ENCODE measurements at places on chromosomes 1 and 21.

DNA sequence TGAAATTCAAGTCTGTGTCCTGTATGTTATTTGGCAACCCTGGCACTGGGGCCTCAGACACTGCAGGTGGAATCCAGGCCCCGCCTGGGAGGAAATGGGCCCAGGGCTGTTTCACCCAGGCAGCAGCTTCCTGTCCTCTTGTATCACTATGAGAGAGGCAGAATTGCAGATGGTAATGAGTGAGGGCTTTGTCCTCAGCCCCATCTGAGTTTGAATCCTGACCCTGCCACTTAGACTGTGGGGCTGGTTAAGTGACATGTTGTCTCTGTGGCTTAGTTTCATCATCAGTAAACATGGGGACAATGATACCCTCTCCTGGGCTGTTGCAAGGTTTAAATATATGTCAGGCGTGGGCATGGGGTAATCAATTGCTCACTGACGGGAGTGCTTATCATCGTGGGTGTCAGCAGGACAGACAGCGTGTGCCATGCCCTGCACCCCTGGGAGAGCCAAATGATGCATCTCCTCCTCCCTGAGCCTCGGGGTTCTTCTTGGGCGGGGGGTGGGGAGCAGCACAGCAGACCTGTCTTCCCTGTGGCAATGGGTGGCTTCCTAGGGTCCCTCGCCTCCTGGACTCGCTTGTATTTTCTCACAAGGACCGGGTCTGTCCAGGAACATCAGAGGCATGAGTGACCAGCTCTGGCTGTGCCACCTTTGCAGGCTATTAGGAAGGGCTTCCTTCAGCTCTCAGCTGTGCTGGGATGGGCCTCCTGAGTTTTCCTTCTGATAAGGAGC is 42.1 kb downstream of the ARHGEF10L start:
- peak; percentile 59 for DNase-seq

DNA sequence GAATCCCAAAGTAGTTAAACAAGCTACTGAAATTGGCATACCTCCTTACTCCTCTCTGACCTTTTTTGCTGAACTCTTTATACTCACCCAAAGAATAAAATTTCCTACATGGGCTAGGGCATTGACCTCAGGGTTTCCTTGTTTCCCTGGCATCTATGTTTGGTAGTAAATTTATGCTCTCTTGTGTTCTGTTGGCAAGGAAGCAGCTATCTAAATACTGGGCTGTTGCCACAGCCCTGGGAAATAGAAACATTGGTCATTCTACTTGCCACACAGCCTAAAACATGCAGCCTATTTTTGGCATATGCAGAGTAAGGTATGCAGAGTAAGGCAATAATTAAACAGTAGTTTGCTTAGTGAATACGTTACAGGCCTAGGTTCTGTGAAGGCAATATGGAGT is 351.4 kb downstream of the HLX start:
- peak; percentile 13 for DNase-seq

GRCh38 chr1:40248412-40248811 is 675 bp downstream of the TMCO2 start:
- no peak for DNase-seq

- DNase-seq = no peak
These were observed 204.9 kb upstream of the JUN start for GRCh38 chr1:58988752-58989151.

DNA sequence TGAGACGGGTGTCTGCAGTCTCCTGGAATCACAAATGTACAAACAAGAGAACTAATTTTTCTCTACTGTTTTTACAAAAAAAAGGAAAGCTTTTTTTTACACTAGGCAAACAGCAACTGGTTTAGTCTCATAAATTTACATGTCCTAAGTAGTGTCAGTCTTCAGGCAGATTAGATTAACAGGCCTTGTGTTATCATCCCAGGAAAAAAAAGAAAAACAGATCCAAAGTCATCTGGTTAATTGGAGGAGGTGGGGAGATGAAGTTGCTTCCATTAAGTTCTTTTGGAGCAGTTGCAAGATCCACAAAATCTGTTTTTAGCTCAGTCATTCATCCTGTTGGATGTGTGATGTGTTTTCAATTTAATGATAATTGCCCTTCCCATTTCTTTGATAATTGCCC is 363.5 kb upstream of the ADGRL2 start:
- no peak for DNase-seq

DNA sequence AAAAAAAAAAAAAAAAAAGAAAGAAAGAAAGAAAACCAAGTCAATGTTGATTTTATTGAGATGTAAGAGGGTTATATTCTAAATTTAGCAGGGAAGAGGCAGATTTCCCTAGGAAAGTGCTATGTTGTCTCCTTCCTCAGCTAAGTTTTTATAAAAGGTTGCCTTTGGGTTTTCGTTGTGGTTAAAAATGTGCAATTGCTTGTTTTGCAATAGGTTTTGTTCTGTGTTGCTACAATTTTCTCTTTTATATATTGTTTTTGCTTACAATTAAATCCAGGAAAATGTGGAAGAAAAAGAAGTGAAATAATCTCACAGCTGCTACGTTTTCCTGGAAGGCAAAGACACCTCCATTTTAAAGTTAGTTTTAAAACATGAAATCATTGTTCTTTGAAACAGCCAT is 136.7 kb upstream of the C1orf105 start:
- DNase-seq = no peak

All from NCI-H2029 treated with DMSO at 0.1 percent for 48 hours (cell line).